Colonic mucosa (tissue), 4 donors: ENCODE measurements at places on chromosomes 16 and 17.

GRCh38 chr16:3059723-3060242, 5.7 kb upstream of the IL32 start:
- DNase-seq, result no peak

- DNase-seq, result no peak
Observed at GRCh38 chr17:74340470-74341023, 14.5 kb downstream of the KIF19 start.

DNA sequence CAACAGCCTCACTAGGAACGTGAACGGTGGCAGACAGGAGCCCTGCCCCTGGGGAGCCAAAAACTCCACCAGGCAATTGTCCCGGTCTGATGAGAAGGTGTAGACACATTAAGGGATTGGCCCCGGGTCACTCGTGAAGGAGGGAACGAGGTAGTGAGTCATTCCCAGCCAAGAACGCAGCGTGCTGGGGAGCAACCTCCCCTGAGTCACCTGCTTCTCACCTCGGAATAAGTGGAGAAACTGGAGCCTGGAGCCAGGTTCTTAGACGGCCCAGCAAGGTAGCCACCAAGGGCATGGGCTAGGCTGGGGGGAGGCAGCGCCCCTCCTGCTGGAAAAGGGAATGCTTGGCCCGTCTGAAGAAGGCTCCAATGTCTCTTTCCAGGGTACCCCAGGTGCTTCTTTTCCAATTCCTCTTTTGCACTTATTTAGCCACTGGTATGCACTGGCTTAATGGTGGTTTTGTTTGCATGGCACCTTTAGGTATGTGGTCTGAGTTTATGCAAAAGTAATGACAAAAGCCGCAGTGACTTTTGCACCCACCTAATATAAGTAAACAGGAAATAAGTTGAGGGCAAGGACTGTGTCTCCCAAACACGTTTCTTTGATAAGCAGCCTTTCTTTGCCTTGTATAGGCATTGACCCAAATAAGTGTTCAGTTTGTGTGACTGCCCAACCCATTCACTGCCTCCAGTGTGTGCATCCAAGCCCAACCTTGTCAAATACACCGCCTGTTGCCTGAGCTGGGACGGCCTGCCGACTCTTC, 1.8 kb upstream of the HELZ start:
- peak; percentile 80 for DNase-seq

GRCh38 chr17:14432079-14432478, 131.2 kb downstream of the HS3ST3B1 start:
- DNase-seq, result no peak

DNA sequence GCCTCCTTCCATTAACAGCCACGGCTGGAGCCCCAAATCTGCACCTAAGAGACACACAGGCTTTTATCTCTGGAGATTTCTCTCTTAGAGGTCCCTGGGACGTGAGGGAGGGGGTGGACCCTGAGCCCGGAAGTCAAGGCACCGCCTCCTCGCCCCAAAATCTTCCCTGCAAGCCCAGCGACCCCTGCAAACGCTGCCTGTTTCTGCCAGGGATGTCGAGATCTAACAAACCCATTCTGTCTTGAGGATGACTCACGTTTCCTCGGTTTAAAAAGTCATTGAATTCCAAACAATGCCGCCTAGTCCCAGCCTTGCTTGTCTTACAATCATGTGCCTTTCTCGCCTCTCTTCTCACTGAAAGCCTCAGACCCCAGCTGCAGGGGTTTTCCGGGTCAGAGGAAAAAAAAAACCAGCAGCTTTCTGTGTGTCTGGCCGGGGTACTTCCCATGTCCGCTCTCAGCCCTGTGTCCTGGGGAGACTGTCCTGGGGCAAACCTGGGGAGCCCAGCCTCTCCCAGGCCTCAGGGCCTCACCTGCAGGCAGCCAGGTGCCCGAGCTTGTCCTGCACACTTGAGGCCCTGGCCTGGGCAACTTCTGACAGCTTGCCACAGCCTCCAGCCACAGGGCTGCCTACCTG, 15.4 kb downstream of the ARL2BP start:
- no peak for DNase-seq

DNA sequence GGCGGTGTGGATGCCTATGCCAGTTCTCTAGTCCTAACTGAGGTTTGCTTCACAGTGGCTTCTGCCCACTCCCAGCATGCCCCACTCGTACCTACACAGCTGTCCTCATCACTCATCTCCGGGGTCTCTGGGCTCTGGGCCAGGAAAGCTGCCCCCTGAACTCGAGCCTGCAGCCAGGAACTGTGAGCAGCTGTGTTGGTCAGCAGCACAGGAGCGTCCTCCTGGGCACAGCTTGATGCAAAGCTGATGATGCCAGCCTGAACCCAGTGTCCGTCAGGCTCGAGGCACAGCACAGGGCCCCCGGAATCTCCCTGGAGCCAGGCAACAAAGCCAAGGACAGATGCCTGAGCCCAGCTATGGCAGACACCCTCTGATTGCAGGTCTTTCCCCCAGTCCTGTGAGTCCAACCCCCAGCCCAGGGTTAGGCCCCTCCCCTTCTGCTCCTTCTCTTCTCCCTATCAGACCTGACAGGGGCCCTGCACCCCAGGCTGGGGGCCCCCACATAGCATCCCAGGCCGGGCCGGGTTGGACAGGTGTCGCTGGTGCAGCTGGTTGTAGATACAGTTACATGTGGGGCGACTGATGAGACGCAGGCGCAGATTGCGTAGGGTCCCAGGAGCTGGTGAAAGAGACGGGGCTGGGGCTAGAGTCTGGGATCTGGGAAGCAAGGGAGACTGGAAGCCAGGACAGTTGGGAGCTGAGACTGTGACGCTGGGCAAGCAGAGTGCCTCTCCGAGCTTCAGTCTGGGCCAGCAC, 2.7 kb downstream of the PRSS53 start:
- no peak for DNase-seq

GRCh38 chr16:19295393-19295792, 9.9 kb downstream of the CLEC19A start:
- no peak for DNase-seq

DNA sequence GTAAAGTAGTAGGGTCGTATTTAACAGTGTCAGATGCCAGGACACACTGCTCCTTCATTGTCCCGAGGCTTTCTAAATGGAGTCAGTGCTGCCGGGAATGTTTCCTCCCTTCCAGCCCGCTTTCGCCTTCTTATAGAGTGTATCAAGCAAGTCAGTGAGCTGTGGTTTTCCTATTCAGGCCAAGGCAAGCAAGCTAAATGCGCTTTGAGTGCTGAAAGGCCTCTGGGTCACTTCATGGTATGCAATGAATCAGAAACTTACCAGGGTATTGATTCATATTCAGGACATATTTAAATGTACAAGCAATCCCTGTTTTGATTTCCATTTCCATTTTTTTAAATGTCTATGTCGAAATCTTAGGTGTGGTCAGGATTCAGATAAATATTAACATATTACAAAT, 327.9 kb upstream of the SOX9 start:
- no peak for DNase-seq

GRCh38 chr17:82055023-82055964, 3.6 kb downstream of the GPS1 start:
- DNase-seq, result no peak

DNA sequence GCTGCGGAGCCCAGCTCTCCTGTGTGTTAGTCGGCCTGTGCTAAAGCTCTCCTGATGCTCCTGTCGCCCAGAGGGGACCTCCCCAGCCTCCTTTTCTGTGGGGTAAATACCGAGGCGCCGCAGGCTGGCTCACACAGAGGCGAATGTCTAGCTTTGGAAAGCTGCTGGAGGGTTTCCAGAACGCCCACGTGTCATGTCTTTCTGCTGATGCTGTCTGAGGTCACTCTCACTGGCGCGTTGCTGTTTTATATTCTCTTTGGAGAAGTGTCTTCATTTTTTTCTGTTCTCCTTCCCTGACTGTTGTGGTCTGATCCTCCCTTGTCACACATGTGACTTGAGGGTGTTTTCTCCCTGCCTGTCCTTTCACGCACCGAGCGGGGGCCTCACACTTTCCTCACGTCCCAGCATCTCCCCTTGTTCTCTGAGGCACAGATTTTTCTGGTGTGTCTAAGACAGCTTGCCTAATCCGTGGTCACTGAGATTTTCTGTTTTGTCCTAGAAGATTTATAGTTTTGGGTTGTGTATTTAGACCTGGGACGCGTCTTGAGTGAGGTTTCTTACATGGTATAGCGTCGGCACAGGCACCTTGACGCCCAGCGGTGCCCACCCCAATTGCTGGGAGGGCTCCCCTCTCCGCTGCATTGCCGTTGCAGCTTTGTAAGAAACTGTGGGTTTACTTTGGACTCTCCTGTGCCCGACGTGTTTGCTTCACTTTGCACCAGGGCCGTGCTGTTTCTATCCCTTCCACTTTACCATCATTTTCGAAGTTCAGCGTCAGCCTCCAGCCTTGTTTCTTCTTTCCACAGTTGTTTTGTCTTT, 92.1 kb upstream of the ZNF750 start:
- peak; percentile 26 for DNase-seq

GRCh38 chr16:1575578-1575977, 36.3 kb downstream of the IFT140 start:
- DNase-seq, result no peak

- DNase-seq, result peak; percentile 61
Observed at GRCh38 chr17:73650140-73650539, 5.9 kb upstream of the SDK2 start.

DNA sequence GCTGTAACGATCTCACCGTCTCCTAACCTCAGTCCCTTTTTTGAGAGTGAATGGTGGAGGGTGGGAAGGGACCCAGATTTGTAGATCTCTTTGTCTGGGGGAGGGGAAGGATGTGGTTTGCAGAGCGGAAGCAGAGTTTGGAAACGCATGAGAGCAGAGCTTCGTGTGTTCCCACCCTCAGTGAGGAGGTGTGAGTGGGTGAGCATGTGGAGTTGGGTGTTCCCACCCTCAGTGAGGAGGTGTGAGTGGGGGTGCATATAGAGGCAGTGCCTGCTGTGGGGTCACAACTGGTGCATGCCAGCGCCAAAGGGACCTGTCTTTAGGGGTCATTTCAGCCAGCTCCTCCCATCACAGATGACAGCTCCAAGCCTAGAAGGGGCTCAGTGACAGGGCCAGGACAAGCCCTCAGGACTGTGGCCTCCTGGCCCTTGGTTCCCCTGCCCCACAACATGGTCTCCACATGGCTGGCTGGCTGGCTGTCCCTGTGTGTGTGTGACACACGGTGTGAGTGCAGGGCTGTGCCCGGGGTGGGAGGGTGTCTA, 1.8 kb upstream of the CISD3 start:
- DNase-seq, result no peak

- no peak for DNase-seq
Observed at GRCh38 chr17:62092784-62093183, 27.7 kb upstream of the MED13 start.

DNA sequence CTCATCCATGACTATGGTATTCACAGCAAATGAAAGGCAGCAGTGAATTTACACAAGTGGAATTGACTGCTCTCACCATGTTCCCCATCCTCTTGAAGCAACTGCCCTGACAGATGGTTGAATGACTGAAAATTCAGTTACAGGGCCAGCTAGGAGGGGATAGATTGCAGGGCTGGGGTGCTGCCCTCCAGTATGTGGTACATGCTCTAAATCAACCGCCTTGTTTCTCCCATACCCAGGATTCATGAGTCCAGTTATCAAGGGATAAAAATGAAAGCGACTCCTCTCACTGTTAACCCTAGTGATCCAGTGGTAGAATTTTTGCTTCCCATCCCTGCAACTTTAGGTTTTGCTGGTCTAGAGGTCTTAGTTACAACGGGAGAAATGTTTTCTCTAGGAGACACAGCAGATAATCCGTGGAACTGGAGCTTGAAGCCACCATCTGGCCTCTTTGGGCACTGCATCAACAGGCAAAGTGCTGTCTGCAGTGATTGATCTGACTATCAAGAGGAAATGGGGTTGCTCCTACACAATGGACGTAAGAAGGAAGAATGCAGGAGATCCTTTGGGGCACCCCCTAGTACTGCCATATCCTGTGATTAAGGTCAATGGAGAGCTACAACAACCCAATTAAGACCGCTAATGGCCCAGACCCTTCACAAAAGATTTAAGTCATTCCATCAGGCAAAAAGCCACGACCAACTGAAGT, 32.0 kb downstream of the SCPEP1 start:
- peak; percentile 68 for DNase-seq

- DNase-seq, result no peak
Observed at GRCh38 chr16:62068747-62069146, 32.5 kb upstream of the CDH8 start.

DNA sequence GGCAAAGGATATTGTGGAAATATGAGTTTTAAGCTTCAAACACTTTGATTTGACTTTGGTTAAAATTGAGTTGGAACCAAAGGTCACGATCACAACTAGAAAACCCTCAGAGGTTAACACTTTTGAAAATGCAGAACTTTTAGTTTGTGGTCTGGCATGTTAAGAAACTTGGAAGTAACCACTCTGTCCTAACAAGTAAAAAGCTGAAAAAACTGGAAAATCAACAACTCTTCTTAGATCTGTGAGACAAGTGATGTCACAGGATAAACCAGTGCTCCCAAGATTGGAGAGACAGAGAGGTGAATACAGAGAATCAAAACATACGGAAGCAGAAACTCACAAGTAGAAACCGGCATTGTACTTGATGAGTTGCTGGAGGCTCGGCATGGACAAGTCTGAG, 17.4 kb downstream of the MFSD6L start:
- DNase-seq, result no peak

DNA sequence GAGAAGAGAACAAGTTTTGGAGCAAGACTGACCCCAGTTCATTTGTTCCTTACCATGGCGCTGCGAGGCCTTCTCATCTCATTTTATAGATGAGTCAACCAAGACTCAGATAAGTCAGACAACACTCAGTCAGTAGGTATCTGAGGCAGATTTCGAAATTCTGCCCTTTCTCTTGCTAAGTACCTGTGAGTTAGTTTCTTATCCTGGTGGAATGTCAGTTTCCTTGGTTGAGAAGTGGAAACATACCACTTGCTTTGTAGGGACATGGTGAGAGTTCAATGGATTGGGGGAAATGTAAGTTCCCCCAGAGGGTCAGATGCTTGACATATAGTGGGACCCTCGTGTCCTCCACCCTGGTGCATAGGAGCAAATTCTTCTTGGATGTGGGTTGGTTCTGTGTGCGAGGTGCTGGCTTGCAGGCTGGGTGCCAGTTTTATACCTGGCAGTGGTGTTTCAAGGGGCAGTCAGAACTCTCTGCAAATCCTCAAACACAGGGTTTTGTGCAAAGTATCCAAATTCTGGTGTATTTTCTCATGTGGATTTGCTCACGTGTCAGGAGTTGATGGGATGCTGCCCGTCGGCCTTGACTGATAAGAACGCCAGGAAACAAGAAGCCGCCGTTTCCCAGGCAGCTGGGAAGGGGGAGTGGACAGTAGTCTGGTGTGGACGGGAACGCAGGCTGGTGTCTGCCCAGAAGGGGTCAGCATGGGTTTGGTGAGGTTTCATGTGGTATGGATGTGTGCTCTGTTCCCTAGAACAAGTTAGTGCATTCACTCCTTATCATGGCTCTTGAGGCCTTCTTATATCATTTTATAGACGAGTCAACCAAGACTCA, 61.1 kb upstream of the CIBAR2 start:
- no peak for DNase-seq

- no peak for DNase-seq
Observed at GRCh38 chr17:65664696-65665095, 103.2 kb upstream of the AXIN2 start.

DNA sequence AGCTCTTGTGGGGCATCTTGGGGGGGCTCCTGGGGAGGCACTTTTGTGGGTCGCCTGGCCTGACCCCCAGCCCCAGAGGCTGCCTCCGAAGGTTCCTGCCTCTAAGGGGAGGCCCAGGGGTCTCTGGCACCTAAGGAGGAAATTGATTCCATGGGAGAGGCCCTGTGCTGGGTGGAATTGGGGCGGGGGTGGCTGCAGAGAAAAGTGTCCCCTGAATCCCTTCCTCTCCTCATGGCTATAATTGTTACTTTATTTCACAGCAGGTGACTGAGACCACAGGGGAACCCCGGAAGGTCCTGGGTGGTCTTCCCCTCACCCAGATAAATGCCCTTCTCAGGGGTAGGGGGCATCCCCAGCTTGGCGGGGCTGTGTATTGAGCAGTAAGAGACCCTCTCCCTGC, 3.1 kb downstream of the GLIS2 start:
- DNase-seq, result no peak
